CD8-positive, alpha-beta T cell (primary cell): ENCODE measurements at places on chromosomes 1 and 21.

DNA sequence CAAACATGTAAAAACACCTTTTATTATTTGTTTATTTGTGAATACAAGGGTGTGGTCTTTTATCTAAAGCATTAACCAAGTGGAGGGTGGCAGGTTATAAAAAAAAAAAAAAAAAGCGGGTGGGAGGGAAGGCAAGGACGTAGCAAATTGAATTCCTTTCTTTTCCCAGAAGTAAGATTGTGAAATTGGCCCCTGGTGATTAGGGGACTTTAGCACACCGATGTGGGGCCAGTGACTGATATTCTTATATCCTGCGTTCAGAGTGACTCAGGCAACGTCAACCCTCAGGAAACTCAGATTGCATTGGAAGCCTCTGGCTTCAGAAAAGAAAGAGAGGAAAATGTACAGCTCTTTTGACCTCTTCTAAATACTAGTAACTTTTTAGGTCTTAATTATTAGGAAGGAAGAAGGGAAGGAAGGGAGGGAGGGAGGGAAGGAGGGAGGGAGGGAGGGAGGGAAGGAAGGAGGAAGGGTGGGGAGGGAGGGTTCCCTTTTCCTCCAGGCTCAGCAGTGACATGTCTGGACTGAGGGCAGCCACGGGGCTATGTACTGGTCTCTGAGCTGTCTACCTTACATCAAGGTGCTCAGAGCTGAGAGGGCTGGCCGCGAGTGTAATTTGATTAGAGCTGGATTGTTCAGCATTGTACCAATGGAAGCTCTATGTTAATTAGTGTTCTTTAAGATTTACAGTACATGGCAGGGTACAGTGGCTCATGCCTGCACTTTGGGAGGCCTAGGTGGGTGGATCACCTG, 30.2 kb downstream of the EVA1C start:
- DNase-seq = no peak

- no peak for DNase-seq
Measured at GRCh38 chr1:245096311-245097066, 58.3 kb upstream of the KIF26B start.

DNA sequence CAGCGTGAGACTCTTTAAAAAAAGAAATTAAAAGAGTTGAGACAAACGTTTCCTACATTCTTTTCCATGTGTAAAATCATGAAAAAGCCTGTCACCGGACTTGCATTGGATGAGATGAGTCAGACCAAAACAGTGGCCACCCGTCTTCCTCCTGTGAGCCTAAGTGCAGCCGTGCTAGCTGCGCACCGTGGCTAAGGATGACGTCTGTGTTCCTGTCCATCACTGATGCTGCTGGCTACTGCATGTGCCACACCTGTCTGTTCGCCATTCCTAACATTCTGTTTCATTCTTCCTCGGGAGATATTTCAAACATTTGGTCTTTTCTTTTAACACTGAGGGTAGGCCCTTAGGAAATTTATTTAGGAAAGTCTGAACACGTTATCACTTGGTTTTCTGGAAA, 31.2 kb downstream of the IFNAR1 start:
- no peak for DNase-seq

GRCh38 chr21:35873441-35873840, 186.9 kb downstream of the SETD4 start:
- DNase-seq = no peak

DNA sequence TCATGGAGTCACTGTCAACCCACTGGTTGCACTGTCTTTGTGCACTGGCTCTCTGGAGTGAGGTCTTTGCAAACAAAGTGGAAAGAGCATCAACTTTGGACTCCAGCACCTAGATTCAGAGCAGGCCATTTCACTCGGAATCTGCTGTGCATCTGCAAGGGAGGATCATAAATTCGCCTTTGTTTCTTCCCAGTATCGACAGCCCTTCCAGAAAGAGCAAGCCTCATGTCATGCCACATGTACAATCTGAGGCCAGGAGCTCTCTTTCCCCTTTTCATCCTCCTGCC, 853 bp upstream of the PCSK9 start:
- no peak for DNase-seq

DNA sequence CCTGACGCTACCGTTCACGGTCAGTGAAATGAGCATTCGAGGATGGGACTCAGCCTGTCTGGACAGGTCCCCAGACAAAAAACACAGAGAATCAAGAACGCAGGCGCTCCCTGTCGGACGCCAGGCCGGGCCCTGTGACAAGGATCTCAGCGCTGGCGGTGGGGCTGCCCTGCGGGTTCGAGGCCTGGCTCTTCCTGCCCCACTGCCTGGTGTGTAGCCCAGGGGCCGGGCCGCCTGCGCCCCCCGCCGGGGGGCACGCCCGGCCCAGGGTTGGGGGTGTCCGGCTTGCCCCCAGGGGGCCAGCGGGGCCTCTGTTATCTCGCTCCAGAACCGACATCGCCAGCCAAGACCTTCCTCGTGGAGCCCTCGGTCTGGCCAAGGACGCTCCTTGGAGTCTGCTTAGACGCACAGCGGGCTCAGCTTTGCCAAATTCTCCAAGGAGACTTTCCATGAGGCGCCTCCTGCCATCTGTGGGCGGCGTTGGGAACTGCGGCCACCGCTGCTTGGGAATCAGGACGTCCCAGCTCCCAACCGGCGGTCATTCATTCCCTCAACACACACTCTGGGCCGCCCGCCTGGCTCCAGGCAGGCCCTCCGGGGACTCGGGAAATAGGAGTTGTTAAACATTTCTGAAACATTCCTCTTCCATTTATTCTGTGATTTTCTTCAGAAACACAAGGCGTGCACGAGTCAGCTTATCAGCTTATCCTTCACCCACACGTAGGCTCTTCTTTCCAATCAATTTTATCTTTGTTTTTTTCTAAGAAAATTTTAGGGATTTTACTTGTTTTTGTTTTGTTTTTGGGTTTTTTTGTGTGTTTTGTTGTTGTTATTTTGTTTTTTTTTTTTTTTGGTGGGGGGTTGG, 11.3 kb upstream of the RIPK4 start:
- no peak for DNase-seq

DNA sequence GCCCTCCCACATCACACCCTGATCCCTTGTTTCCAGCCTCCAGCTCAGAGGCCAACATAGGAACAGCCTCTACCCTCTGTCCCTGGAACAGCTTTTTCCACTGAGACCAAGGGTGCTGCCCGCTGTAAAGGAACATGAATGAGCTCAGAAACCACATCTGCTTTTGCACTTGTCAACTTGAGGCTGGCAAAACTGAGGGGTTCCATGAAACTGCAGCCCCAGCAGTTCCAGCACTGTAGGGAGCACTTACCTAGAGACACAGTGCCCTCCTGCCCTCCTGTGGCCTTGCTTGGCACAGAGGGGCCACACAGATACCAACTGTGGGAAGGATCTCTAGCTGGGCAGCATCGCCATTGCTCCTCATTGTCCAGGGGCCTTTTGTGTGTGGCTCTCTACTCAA, 51.7 kb downstream of the ITPKB start:
- DNase-seq = peak; percentile 60

DNA sequence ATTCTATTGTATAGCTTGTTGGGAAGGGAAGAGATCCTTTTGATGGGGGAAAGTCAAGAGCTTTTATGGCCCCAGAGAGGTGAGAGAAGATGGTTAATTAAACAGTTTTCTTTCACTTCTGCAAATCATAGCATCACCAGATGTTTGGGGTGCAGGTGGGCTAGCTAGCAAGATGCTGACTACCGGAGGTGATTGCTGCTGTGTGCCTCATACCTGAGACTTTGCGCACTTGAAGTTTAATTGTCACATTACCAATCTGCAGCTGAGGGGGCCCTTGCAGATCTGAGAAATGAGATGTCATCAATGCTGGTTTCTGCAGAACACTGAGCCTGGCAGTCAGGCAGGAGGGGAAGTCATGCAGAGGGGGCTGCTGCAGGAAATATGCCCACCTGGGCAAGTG, 73.9 kb downstream of the SNRPE start:
- DNase-seq = no peak

DNA sequence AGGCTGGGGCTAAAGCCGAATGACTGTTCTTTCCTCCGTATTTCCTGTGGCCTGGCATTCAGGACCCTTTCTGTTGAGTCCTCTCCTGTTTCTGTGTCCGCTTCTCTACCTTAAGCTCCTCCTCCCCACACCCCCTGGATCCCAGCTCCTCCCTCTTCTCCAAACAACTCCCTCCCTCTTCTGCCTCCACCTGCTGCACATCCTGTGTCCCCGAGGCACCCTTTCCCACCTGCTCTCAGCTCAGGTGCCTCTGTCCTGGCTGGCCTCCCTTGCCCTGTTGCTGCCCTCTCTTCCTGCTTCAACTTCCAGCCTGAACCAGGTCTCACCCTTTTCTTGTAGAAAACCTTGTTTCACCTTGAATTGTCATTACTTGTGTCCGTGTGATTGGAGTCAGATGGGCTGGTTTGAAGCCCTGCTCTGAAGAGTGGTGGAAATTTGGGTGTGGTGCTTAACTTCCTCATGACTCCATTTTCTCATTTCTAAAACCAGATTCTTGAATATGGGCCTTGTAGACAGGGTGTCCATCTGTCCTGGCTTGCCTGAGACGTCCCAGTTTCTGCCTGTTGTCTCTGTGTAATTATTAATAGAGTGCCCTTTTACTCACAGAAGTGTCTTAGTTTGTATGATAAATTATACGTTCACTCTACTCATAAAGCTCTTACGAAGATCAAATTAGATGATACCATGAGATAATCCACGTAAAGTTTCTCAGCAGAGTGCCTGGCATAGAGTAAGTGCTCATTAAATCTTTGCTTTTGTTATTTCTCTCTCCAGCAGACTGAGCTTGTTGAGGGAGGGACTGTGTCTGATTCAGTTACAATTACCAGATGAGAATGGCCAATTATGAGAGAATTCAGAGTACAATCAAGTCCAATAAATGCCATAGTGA, 58.9 kb upstream of the TRABD2B start:
- DNase-seq = no peak

- no peak for DNase-seq
Measured at GRCh38 chr1:95396557-95396956, 162.5 kb downstream of the RWDD3 start.

- no peak for DNase-seq
Measured at GRCh38 chr1:88777604-88778149, 93.6 kb downstream of the PKN2 start.

DNA sequence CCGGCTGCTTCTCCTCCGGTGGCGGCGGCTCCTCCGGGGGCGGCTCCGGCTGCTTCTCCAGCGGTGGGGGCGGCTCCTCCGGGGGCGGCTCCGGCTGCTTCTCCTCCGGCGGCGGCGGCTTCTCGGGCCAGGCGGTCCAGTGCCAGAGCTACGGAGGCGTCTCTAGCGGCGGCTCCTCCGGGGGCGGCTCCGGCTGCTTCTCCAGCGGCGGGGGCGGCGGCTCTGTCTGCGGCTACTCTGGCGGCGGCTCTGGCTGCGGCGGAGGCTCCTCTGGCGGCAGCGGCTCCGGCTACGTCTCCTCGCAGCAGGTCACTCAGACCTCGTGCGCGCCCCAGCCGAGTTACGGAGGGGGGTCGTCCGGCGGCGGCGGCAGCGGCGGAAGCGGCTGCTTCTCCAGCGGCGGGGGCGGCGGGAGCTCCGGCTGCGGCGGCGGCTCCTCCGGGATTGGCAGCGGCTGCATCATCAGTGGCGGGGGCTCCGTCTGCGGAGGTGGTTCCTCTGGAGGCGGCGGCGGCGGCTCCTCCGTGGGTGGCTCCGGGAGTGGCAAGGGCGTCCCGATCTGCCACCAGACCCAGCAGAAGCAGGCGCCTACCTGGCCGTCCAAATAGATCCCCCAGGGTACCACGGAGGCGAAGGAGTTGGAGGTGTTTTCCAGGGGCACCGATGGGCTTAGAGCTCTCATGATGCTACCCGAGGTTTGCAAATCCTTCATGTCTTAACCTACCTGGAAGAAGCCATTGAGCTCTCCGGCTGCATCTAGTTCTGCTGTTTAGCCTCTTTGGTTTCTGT, 2.0 kb downstream of the LORICRIN start:
- no peak for DNase-seq

- no peak for DNase-seq
Measured at GRCh38 chr1:198178615-198179014, 21.8 kb downstream of the NEK7 start.

DNA sequence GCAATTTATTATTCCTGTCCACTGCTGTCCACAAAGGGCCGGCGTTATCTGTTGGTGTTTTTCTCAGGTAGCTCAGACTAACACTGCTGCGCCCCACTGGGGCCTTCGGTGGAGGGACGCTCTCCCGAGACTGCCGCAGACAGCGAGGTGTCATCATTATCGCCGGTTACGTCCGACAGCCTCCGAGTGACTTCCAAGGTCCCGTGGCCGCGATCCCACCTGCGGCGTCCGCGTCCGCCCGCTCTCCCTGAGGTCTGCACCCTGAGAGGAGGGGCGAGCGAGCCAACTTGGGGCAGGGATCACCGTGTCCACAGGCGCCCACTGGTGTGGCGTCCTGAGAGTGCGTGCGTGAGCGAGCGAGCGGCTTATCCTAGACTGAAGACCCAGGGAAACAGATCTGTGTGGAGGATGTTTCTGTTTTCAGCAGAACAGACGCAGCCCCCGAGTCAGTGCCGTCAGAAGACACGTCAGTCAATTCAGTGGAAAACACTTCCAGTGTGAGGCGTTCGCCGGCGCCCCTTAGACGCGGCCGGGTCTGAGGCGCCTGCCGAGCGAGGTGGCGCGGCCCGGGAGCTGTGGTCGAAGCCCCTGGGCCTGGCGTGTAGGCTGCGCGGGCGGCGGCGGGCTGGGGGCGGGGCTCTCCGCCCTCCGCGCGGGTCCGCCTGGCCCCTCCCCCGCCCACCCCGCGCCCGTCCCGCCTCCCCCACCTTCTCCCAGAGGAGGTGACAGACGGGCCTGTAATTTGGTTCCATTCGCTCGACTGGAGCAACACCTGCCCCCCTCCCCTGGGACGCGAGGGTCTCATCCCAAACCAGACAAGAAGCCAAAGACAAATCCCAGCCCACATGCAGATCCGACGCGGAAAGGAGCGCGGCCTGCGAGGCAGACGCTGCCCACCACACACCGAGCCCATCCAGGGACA, 12.6 kb downstream of the NHLH2 start:
- DNase-seq = no peak

DNA sequence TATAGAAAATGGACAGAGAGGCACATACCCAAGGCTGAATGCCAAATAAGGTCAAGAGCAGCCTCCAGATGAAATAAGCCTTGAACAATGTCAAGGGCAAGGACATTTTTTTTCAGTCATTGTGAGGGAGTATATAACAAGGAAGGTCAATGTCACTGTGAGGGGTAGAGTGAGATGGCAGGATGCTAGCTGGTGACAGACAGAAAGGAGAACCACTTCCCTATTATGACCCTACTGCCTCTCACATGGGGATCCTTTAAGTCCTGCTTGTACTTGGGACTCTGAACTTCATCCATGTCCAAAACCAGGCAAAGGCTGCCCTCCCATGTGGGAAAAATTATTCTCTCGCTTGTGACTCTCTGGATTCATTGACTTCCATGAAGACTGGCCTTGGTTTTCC, 119.5 kb upstream of the COA6 start:
- DNase-seq = no peak

GRCh38 chr1:167648252-167648849, 18.3 kb downstream of the RCSD1 start:
- DNase-seq = no peak

- no peak for DNase-seq
Measured at GRCh38 chr1:89681045-89681729, 48.3 kb downstream of the LRRC8C start.

- DNase-seq = no peak
Measured at GRCh38 chr1:118896416-118896815, 91.7 kb downstream of the TBX15 start.
